NB4 (cell line): ENCODE measurements at places on chromosomes 13 and 19.
A peak's percentile ranks its signal among the peaks of the same experiment; 100 is the strongest.

DNA sequence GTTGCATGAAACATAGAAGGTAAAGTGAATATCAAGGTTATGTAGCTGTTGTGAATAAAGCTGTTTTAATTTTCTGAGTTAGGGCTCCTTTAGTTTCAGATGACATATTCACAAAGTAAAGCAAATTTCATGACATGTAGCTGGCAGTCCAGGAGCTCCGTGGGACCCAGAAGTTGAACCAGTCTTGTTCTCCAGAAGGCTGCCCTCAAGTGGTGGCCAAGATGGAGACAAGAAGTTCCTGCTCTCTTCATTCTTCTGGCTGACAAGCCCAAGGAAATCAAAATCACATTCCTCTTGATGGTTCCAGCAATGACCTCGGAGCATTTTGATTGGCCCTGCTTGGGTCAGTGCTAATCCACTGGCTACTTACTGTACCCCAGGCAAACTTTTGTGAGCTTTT, 128.7 kb downstream of the LIG4 start:
- DNase-seq, result peak; percentile 49

GRCh38 chr13:99702687-99703319, 201.5 kb downstream of the TM9SF2 start:
- DNase-seq, result no peak

DNA sequence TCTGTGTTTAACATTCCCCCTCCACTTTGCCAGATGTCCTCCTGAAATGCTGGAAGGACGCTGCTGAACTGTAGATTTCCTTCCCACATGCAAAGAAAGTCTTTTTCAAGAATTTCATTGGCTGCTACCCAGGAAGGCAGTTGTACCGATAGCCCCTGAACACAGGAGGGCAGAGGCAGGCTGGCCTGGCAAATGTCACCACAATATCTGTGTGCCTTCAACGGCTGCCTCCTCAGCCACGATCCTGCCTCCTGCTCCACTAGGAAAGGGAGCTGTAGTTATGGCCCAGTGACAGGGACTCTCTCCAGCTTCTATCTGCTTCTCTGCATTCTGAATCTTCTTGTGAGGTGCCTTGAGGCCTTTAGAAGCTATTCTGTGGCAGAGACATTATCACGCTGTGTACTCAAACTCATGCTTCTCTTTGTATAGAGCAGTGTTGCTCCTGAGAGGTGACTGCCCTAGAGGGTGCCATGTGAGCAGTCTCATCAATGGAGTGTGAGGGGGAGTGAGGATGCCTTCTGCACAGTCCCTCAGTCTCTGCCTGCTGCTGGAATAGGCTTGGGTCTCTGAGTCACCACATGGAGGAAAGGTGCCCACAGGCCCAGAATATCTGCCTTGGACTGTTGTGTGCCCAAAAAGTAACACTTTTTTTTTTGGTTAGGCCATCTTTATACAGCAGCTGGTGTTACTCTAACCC, 279.8 kb downstream of the DNAJC15 start:
- peak; percentile 45 for DNase-seq

DNA sequence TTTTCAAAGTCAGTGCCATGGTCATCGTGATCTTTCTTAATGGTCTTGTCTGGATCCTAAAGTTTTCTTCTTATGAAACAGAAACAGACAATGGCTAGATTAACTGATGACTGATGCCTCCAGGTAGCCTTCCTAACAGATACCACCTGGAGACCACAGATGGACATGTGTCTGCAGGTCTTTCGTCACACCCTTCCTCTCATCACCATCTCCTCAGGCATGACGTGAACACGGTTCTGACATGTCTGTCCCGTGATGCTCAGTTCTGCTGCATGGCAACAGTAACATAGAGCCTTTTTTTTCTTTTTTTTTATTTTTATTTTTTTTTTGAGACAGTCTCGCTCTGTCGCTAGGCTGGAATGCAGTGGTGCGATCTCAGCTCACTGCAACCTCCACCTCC, 13.1 kb upstream of the LAMP1 start:
- DNase-seq, result no peak

- peak; percentile 93 for DNase-seq
Observed at GRCh38 chr19:6801485-6802086, 29.1 kb downstream of the VAV1 start.

GRCh38 chr13:76868371-76868770, 17.8 kb downstream of the KCTD12 start:
- DNase-seq, result no peak

GRCh38 chr13:41059456-41060081, 1.7 kb upstream of the WBP4 start:
- DNase-seq, result no peak

DNA sequence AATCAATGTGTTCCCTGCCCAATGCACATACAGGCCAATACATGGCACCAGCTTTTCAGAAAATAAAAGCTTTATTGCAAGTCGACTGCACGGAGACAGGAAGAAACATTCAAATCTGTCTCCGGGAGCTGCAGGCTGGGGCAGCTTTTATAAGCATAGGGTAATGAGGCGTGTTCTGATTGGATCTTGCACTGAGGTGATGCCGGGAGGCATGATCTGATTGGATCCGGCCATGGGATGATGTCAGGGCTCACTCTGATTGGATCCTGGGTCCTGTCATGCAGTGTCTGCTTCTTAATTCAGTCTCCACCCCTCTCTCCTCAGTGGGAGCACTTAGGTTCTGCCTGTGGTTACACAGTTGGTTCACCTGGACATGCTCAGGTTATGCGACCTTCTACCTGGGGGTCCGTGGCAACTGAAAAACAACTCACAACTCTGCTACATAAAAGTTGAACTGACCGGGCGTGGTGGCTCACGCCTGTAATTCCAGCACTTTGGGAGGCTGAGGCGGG, 11.8 kb upstream of the FBN3 start:
- DNase-seq, result peak; percentile 84

DNA sequence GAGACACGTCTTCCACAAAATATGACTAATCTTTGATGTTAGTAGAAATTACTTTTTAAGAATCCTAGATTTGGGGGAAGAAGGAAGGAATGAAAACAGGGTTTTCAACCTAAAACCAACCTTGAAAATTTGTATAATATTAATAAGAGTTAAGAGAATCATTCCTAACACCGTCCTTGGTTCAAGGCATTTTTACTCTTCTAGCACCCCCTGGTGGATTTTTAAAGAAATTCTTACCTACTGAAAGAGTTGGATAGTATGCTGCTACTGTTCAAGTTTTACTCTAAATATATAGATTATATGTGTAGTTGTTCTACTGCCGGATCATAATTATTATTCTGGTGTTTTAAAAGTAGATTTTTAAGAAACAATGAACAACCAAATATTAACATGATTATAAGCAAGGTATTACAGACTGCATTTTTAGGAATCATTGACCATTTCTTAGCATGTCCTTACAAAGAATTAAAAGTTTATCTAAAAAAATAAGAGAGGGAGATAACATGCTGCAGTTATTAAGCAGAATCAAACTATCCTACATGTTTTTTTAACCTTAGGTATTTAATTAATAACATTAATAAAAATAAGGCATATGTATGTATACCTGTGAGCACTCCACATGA, 7.4 kb upstream of the SLITRK6 start:
- peak; percentile 60 for DNase-seq

- peak; percentile 95 for DNase-seq
Observed at GRCh38 chr19:7871437-7872305, 2.5 kb downstream of the PRR36 start.

DNA sequence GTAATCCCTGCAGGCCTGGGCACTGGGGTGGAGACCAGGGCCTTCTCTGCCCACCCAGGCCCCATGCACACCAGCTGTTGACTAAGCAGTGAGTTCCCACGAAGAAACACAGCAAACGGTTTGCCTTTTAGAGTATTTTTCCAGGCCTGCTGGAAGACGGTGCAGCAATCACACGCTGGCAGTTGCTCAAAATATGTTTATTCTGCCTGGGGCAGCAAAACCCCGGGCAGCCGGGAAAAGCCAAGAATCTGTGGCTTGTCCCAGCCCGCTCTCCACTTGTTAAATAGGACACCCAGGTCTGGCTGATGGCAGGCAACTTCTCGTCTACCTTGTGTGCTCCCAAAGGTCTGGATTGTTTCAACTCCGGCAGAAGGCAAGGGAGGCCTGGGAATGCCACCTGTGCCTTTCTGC, 40.8 kb downstream of the GGACT start:
- DNase-seq, result no peak

- no peak for DNase-seq
Observed at GRCh38 chr19:41799444-41800000, 3.1 kb downstream of the CEACAM3 start.

- DNase-seq, result peak; percentile 64
Observed at GRCh38 chr13:99991828-99992775, 10.5 kb downstream of the ZIC2 start.

DNA sequence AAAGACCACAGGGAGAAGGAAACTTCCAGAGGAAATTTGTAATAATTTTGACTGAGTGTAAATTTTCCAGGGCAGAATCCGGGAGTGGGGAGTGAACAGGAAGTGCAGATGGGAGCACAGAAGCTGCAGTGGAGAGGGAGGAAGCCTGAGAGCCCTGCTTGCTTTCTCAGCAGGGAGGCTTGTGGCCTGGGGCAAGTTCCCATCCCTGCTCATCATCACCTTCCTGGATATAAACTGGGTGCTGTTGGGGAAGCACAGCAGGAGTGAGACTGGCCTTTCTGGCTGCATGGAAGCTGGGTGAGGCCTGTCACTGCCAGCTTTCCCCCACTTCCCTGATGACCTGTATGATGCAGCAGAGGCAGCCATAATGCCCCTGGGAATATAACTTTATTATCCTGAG, 532.9 kb downstream of the SLITRK6 start:
- DNase-seq, result no peak

GRCh38 chr19:4878491-4878968, 11.1 kb upstream of the PLIN3 start:
- no peak for DNase-seq
